ENCODE measurements at places on chromosomes 2 and 18.

- no peak for DNase-seq
Measured at GRCh38 chr2:134416637-134417036, 162.8 kb downstream of the MGAT5 start.

DNA sequence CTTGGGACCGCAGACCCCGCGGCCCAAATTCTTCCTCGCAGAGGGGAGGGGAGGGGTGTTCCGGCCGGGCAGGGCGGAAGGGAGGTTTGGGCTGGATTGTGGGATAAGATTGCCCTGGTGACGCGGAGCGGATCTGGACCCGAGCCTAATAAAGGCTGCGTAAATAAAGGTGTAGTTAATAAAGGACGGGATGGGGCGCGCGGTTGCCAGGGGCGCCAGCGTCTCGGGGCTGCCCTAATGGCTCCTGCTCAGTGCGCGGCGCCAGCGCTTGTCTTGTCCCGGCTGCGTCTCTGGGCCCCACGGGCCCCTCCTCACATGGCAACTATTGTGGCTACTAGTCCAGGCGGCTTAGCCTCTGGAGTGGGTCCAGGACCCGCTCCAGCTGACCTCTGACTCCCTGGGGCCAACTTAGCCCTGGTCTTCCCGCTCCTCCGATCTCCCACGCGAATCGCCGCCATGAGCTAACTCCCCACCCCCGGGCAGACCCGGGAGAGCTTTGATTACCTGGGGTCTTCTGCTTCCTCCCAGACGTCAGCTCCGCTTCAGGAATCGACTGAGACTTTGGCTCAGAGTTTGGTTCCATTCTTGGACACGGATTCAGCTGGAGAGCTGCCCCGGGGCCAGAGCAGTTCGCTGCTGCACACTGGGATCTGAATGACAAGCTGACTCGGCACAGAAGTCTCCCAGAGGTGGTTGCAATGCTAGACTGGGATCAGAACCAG is 36.5 kb downstream of the SLC25A52 start:
- DNase-seq = no peak

GRCh38 chr2:156456616-156457015 is 20.4 kb downstream of the GPD2 start:
- DNase-seq = no peak

- no peak for DNase-seq
Measured at GRCh38 chr2:230650585-230651137, 62.0 kb upstream of the CAB39 start.

- DNase-seq = no peak
Measured at GRCh38 chr2:86229221-86229620, 30.0 kb downstream of the MRPL35 start.

Data from skin of body (tissue), 3 donors.